ENCODE measurements at places on chromosomes 4 and X.
A peak's percentile ranks its signal among the peaks of the same experiment; 100 is the strongest.

- peak; percentile 13 for DNase-seq
These were observed 12.3 kb upstream of the XPNPEP2 start for GRCh38 chrX:129726307-129727111.

- DNase-seq, result no peak
These were observed 60.4 kb upstream of the MAGEA4 start for GRCh38 chrX:151852294-151852693.

GRCh38 chrX:54479136-54480111, 16.6 kb downstream of the FGD1 start:
- no peak for DNase-seq

GRCh38 chrX:39731735-39732134, 366.0 kb downstream of the BCOR start:
- DNase-seq, result no peak

GRCh38 chr4:85555206-85555605, 80.3 kb downstream of the ARHGAP24 start:
- DNase-seq, result no peak

DNA sequence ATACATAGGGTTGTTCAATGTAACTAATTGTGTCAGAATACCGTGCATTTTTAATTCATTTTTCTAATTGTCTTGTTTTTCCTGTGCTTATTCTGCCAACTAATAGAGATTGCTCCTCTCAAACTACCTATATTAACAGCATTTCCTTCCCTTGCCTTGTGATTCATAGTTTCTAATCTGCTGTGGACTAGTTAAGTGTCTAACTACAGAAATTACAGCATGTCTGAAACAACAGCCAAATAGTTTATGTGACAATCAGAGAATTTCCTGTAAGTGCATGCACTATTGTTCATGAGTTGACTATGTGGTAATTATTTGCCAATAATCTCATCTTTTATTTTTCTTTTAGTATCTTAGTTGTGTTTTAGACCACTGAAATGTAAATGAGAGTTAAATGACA, 4.1 kb upstream of the SEC24B start:
- DNase-seq, result no peak

- DNase-seq, result peak; percentile 7
These were observed 62.5 kb upstream of the GPR174 start for GRCh38 chrX:79081895-79082512.

GRCh38 chrX:13923845-13924244, 105.8 kb downstream of the GEMIN8 start:
- DNase-seq, result no peak

DNA sequence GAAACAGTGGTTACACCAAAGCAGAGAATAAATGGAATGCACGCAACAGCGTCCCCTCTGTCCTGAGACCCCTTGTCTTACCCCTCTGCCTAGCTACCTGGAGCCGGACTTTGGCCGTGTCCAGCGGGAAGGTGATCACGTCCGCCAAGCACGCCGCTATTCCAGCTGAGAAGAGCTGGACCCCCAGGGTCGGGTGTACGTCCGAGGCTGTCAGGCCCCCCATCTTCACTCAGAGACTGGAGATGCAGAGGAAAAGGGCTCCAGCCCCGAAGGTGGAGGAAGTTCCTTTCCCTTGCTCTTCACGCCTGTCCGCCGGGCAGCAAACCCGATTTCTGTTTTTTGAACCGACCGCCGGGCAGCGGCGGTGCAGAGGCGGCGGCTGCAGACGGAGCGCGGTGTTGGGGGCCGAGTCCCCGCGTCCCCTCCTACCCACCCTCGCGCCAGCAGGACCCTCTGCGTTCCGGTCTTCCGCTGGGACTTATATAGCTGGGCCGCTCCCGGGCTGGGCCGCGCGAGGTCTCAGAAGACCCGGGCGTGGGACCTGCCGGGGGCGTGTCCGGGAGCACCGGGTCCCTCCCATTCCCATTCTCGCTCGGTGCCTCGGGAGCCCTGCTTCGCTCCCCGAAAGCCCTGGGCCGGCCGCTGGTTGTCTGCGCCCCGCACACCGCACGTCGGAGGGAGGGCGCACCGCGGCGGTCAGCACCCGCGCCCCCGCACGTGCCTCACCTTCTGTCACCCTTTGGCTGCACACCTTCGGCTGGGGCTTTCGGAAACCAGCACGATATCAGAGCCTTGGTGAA, at the start of gene UCP1:
Gene UCP1, minus strand, starts transcription at position 455 of the 800 bp plus-strand sequence. Its CDS starts 232 bp downstream, at position 223.
- no peak for DNase-seq

DNA sequence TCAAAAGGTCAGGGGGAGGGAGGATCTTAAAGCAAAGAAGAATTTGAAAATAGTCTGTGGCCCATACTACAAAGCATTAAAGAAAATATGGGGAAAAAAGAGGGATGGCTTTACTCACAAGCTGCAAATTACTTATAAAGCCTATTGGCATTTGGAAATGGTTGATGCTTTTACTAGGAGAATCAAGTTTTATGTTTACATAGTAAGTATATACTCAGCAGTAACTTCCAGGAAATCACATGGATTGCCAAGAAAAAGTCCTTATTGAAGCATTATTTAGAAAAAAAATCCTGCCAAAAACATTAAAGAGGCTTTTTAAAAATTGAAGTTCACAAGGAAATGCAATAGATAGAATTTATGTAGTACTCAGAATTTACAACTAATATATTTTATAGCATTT, 8.4 kb upstream of the SH3RF1 start:
- no peak for DNase-seq

DNA sequence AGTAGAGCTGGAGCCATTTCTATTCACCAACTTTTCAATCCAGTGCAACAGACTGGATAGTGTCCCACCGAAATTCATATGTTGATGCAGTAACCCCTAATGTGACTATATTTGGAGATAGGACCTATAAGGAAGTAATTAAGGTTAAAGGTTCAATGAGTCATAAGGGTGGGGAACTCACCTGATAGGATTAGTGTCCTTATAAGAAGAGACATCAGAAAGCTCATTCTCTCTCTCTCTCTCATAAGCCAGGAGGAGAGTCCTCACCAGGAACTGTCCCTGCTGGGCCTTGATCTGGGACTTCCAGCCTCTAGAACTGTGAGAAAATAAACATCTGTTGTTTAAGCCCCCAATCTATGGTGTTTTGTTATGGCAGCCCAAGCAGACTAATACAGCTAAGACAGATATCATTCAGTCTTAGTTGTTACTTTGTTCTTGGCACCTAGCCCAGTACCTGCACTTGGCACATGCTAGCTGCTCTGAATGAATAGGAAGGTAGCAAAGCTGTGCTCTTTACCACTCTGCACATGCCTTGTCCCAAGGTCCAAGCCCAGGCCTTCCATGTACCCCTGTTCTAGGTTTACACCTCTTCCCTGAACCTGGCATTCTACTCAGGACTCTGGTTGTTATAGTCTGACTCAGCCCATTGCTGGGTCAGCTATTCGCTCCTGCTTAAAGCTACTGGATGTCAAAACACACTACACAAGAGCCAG, 19.2 kb upstream of the BRS3 start:
- no peak for DNase-seq

DNA sequence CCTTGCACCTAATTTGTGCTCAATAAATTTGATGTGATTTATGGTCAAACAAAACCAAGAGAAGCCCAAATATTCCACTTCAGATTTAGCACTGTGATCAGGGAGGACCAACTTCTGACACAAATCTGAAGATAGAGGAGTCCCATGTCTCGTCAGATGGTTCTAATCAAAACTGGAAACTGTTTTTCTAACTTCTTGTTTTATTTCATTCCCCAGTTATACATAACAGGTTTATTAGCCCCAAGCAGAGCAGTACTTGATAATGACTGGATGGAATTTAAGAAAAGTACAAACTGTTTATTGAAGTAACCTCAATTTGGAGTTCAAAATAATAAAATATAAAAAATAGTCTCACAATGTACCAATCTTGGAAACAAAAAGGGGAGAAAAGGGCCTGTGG, 310.3 kb downstream of the LDB2 start:
- no peak for DNase-seq

DNA sequence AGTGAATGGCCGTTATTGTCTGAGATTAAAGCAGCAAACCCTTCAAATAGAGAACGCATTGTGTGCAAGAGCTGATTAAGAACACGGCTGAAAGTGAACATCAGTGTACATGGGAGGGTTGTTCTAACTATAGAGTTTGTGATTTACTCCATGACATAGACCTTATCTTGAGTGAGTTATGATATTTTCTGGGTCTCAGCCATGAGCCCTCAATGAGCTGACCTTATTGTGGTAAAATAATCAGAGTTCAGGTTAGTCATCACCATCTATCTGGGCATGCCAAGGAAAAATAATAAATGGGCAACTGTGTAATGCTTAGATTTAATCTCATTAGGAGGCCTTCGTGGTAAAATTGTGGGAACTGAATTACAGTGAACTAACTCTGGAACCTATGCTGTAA, 33.2 kb upstream of the CLDN24 start:
- DNase-seq, result no peak
